ENCODE measurements at places on chromosomes 3 and 15.

GRCh38 chr15:73058437-73058836 is 6.2 kb downstream of the NEO1 start:
- no peak for DNase-seq

- no peak for DNase-seq
Observed at GRCh38 chr3:71066356-71066755, 517.2 kb downstream of the FOXP1 start.

DNA sequence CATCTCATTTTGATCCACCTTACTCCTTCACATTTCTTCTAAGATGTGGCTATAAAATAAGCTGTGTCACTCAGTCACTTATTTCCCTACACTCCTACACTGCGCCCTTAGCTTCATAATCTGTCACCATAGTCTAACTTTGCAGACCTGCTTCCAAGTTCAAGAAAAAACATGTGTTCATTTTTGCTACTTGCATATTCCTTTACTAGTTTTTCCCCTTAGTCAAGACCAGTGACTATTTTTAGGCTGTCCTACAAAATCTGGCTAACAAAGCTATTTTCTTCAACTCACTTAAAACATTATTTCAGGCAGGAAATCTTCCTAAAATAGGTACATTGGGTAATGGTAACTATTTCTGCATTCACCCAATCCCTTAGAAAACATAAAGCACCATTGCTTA is 272.5 kb downstream of the TBC1D5 start:
- no peak for DNase-seq

DNA sequence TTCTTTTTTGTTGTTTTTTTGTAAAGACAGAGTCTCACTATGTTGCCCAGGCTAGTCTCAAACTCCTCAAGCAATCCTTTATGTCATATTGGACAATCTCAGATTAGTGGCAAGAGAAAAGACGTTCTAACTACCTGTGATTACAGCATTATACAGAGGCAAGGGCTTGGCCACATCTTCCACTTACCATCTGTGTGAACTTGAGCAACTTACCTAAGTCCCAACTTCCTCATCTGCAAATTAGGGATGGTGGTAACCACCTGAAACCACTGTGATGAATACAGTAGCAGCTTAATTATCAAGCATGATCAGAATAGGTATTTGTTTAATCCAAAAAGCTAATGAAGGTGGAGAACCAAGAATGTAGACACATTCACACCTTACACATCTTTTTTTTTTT is 16.1 kb downstream of the LRRC2 start:
- DNase-seq, result no peak

DNA sequence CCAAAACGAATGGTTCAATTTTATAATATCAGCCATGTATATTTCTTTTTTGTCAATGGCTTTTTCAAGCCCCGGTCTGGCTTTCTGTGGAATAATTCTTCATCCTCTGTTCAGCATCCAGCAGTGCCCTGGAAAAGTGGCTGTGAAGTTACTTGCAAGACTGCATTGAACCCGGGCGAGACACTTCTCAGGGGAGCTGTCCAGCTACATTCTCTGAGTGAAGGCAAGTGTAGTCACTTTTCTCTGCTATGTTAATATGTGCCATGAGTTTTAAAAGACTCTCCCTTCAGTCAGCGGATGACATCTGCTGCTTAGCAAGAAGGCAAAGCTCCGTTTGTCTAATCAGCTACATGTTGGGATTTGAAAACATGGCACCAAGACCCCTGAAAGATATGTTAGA is 81.3 kb upstream of the RGMA start:
- no peak for DNase-seq

DNA sequence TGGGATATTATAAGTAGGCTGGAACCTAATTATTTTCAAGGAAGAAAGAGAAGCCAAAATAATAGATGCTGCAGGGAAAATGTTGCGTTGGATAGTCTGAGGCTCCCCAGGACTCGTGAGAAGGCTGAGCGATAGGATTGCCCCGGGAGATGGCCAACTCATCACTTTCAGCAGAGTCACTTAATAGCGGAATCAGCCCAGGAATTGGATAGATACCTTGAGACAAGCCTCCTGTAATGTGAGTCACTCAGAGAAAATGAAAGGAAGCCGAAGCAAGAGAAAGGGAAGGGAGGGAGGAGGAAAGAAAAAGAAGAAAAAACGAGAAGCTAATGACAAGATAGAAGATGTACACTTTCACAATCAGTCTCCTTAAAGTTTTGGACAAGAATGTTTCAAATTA is 94.3 kb downstream of the SQOR start:
- DNase-seq, result no peak

DNA sequence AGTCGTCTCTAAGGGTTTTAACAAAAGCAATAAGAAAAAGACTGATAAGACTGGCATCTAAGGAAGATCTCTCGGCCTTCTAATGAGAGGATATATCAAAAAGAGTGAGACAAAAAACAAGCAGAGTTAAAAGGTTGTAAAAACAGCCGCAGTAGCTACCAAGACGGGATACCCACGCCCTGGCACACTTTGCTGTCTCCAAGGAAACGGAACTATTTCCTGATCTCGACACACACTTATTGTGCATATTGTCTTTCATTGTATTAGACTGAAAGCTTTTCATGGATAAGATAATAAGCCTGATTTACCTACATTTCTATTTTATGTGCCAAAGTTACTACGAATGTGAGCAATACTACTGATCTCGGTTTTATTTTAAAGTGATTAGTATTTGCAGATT is 161.5 kb upstream of the MCTP2 start:
- no peak for DNase-seq

DNA sequence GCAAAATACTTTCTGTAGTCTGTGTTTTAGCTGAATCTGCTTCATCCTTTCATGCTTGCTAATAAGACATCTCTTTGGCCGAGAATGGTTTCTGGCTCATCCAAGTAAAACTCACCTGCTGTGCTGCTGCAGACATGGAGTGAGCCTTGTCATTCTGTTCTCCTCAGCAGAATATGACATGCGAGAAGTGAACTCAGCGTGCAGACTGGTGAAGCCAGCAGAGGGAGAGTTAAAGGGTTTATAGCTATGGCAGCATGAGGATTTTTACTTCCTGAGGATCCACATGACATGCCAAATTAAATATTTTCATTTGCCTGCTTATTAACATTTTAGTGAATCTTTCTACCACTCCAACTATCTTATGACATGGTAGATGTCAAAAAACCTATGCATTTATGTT is 658.4 kb upstream of the NECTIN3 start:
- no peak for DNase-seq
